Activated gamma-delta T cell treated with Interleukin-2 at 50 U/mL for 16 hours (primary cell): ENCODE measurements at places on chromosomes 2 and 18.

DNA sequence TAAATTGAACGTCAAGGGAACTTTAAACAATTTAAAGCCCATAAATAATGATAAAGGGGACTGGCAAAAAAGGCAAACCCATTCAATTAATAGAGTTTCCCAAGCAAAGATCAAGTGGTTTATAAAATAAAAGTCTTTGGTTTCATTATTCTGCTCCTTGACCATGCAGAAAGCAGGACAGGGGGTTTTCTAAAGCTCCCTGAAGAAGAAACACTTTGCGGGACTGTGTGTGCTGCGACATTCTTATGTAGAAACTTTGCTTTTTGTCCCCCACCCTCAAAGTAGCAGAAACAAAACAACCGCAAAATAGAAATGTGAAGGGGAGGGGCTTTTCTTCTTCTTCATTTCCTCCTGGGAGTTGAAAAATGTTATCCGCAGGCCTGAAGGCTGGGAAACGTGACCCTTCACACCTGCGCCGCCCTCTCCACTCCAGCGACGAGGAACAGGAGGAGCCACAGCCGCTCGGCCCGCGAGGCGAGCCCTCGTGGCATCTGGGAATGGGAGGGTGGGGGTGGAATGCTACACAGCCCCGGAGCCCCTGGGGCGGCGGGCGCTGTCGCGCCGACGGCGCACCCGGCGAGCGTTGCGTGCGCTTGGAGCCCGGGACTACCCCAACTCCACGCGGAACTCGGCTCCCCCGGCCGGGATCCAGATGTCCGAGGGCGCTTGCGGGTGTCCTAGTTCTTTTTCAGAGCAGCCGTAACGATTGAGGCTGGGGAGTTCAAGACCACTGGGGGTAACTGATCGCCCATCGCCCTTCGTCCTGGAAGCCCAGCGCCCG, 4.3 kb upstream of the GBX2 start:
- DNase-seq: no peak

DNA sequence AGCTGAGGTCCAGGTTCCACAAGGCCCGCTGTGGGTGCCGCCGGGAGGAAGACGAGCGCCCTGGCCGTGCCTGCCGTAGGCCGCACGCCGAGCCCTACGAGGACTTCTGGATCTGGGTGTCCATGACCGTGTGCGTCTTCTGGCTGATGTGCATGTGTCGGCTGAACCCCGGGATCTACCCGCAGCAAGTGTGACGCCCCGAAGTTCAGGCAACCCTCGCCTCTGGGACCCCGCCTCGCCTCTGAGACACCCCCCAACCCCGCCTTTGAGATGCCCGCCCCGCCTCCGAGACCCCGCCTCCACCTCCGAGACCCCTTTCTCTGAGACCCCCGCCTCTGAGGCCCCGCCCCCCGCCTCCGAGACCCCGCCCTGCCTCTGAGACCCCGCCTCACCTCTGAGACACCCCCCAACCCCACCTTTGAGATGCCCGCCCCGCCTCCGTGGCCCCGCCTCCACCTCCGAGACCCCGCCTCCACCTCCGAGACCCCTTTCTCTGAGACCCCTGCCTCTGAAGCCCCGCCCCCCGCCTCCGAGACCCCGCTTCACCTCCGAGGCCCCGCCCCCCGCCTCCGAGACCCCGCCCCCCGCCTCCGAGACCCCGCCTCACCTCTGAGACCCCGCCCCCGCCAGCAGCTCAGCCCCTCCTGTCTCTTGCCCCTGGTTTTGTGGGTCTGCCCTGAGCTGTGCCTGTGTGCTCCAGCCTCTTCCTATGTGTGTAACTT, 3.7 kb downstream of the RTP5 start:
- DNase-seq: no peak

- no peak for DNase-seq
Observed at GRCh38 chr2:73020306-73020656, 51.2 kb downstream of the SFXN5 start.

GRCh38 chr2:222776792-222777191, 84.0 kb upstream of the ACSL3 start:
- DNase-seq: no peak

DNA sequence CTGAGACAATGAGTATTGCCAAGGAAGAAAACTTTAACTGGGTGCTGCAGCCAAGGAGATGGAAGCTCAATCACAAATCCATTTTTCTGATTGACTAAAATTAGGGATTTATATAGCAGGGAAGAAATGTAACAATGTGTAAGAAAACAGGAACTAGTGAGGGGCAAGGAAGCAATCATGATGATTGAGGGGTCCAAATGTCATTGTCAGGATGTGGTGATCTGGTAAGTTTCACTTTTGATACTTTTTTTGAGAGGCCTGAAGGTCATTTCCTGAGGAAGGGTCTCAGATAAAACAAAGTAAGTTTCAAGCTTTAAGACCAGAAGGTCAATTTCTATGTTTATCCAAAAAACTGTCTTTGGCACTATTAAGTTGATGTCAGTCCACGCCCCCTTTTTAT, 12.0 kb upstream of the GCC2 start:
- no peak for DNase-seq

- no peak for DNase-seq
Observed at GRCh38 chr18:57900906-57901435, 97.9 kb upstream of the ATP8B1 start.

DNA sequence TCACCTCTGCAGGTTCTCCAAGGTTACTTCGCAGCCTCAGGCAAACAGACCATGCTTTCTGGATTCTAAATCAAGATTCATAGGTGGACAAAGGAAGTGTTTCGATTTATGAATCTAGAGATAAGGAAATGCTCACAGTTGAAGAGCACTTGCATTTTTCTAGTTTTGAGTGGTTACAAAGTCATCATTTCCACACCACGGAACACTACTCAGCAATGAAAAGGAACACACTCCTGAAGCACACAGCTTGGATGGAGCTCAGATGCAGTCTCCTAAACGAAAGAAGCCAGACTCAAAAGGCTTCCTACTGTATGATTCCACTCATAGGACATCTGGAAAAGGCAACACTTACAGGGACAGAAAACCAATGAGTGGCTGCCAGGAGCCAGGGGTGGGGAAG, 31.7 kb downstream of the SDC1 start:
- DNase-seq: no peak

- DNase-seq: no peak
Observed at GRCh38 chr18:22015156-22015555, 154.2 kb upstream of the GATA6 start.

DNA sequence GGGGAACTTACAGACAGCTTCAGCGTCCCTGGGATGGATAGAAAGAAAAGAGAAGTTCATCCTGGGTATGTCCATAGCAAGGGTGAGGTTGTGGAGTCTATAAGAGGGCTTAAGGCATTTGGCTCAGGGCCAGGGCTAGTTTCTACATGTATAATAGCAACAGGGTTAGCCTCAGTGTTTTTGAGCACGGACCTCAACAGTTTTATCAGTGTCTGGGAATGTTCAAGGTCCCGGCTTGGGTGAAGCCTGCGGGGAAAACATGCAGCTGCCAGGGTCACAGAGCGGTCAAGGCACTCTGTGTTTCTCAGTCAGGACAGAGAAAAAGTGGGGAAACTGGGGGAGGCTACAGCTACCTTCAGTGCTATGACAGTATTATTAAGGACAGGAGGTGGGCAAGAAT, 427.7 kb upstream of the HS6ST1 start:
- DNase-seq: no peak

DNA sequence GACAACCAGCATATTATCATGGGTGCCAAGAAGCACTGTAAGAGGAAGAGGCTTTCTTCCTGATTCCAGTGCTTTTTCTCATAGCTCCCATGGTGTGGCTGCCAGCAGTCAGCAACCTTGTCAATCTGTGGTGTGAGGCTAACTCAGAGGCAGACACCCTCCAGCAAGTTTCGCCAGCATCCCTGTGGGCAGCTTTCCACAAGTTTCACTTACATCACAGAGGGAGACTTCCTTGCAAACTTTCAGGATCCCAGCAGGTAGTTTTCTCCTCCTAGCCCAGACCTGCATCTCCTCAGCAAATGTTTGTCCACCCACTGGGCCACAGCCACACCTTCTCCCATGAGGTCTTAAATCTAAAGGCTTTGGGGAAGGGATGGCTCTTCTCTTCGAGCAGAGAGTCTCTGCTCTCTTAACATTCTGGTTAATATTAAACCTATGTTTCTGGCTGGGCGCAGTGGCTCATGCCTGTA, 9.1 kb downstream of the DNAH7 start:
- DNase-seq: no peak
